EH (cell line): ENCODE measurements at places on chromosomes 3 and 15.
A peak's percentile ranks its signal among the peaks of the same experiment; 100 is the strongest.

- DNase-seq, result no peak
These were observed 65.7 kb upstream of the MRPL3 start for GRCh38 chr3:131568460-131568859.

DNA sequence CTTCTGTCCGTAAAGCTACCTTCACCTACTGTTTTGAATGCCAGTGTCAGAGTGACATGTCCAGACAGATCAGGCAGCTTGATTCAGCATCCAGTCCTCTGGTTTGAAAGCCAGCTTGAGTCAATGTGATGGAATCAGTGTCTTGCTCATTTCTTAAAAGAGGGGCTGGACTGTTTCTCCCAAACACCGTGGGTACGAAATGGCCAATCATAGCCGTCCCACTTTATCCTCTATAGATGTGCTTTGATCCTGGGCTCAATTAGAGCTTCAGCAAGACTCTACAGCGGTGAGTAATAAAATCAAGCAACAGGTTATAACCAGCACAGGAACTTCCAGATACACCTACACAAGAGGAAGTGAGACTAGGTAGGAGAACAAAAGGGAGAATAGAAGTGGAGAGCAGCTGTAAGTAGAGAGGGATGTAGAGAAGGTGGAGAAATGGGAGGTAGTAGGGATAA is 17.0 kb upstream of the OR5K1 start:
- no peak for DNase-seq

- no peak for DNase-seq
These were observed 651.8 kb upstream of the SGO1 start for GRCh38 chr3:20837676-20838302.

- DNase-seq, result peak; percentile 95
These were observed at the start of gene NAA50 for GRCh38 chr3:113745756-113746547. Gene NAA50, minus strand, starts transcription at chr3:113746249. Its CDS starts 300 bp downstream, at chr3:113745949.

- DNase-seq, result no peak
These were observed 12.4 kb downstream of the LAMP3 start for GRCh38 chr3:183149915-183150750.

GRCh38 chr3:120554812-120555606 is 41.1 kb upstream of the NDUFB4 start:
- DNase-seq, result peak; percentile 41

DNA sequence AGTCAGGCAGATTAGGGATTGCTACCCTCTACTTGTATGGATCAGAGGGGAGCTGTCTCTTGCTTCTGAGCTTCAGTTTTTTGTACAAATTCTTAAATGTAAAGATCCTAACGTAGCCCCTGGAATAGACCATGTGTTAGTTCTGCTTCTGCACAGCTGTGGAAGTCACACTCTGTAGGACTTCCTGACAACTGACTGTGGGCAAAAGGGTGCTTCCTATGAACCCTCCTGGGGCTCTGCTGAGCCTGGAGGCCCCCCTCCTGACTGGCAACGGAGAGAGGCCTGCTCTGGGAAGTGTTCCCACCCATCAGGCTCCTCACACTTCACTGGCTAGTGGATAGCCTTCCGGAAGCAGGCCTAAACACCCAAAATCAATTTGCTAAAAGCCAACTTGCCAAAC is 131.0 kb downstream of the RPLP1 start:
- DNase-seq, result no peak

- no peak for DNase-seq
These were observed 23.4 kb upstream of the ACAP2 start for GRCh38 chr3:195466251-195466650.

DNA sequence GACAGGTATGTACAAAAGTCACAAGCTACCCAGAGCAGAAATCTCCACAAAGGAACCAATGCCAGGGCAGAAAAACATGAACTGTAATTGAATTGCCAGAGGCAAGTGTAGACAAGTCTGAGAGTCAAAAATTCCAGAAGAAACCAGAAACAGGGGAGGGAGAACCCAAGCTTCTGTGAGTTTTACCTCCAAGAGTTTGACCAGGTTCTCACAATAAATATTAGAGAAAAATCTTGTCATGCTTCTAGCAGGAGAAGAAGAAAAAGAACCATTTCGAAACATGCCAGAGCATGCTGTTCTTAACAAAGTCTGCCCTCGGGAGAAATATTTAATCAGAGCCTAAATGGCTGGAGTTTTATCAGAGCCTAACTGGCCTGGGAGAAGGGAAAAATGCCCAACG is 32.5 kb upstream of the AP3B2 start:
- peak; percentile 4 for DNase-seq

- DNase-seq, result no peak
These were observed 305.3 kb downstream of the EPHB1 start for GRCh38 chr3:135100366-135100765.

- DNase-seq, result peak; percentile 79
These were observed 56.5 kb downstream of the CLDN11 start for GRCh38 chr3:170475092-170475685.

DNA sequence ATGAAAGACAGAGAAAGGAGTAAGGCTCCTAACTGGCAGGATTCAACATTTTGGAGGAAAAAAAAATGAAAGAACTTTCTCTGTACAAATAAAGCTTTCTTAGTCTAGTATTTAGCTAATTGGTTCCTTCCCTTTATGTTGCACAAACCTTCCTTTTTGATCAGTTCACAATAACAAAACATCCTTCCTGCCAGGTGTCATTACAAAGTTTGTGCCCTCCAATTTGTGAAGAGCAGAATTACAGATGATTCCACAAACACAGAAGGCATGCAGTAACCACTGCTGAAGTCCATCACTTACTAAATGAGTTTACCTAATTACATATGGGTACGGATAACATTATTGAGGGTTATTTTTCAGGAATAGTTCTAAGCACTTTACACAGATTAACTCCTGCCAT is 179.9 kb downstream of the FMN1 start:
- no peak for DNase-seq

DNA sequence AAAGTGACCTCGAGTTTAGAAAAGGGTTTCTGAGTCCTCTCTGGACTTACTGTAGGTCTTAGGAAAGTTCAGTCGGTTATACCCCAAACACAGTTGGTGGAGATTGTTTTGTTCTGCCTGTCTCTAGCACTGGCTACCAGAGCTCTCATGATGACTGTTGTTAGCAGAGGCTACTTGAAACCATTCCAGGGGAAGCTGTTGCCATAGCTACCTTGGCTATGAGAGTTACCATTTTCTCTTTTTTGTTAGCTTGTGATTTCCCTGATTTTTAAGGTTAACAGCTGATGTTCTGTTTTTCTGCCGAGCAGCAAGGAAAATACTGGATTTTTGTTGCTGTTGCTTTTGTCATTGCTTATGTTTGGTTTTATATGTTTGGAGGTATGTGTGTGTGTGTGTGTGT is 26.7 kb downstream of the ABHD2 start:
- DNase-seq, result peak; percentile 66

GRCh38 chr3:143901105-143901504 is 52.8 kb upstream of the SLC9A9 start:
- DNase-seq, result peak; percentile 42

DNA sequence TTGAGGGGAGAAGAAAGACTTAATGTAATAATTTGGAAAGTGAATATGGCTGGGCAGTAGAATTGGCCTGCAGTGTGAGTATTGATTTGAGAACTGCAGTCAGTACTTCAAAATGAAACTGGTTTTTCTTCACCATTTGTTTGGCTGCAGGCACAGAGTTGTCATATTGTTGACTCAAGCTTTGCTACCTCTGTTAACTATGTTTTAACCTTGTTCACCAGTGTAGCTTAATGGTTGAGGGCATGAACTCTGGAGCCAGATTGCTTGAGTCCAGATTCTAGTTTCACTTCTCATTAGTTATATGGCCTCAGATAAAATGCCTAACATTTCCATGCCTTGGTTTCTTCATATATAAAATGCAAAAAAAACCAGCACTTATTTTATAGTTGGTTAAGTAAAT is 64.1 kb downstream of the CFAP44 start:
- no peak for DNase-seq

GRCh38 chr3:181695661-181696491 is 15.8 kb upstream of the SOX2 start:
- no peak for DNase-seq

- DNase-seq, result no peak
These were observed 9.6 kb downstream of the LINGO1 start for GRCh38 chr15:77622934-77623754.

GRCh38 chr3:53478921-53479664 is 15.3 kb upstream of the CACNA1D start:
- DNase-seq, result no peak
